ENCODE measurements at places on chromosomes 2 and 18.

DNA sequence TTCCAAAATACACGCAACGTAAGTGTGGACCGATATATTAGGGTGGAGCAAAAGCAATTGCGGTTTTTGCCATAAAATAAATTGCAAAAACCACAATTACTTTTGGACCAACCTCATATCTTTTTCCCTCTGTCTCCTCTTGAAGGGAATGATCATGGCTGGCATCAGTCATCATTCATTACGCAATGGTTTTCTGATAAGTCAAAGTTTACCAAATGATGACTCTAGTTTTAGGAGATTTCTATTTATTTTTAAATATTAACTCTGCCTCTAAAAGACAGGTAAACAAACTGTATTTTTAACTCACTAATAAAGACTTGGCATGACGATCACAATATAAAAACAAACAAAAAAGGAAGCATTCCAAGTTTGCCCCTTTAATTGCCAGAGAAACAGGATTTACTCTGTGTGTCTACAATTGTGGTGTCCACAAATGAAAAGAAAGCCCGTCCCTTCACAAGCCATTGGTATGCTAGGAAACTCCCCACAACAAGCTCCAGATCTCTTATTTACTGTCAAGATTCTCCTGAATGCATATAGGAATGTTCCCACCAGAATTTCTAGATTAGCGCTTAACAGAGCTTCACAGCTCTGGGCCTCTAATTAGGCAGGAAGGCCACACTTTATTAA is 61.3 kb downstream of the IRS1 start:
- no peak for DNase-seq

GRCh38 chr2:84815146-84815545 is 65.7 kb downstream of the TRABD2A start:
- DNase-seq = no peak

GRCh38 chr2:165601928-165602521 is 132.5 kb downstream of the CSRNP3 start:
- DNase-seq = no peak

DNA sequence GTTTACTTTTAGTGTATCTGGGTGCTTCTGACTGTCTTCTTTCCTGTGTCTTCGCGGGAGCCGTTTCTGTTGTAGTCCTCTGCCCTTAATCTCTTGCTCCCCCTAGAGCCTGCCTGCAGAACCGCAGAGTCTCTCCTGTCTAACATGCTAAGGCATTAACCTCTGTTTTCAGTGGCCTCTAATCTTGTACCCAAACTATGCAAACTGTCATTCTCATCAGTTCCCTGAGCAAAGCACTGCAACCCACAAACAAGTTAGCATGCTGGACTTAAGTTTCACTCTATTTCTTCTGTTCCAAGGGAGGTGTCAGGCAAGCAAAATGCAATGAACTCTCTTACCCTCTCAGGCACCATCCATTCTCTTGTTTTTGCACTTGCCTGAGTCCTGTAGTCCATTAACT is 138.4 kb downstream of the OTX1 start:
- no peak for DNase-seq

DNA sequence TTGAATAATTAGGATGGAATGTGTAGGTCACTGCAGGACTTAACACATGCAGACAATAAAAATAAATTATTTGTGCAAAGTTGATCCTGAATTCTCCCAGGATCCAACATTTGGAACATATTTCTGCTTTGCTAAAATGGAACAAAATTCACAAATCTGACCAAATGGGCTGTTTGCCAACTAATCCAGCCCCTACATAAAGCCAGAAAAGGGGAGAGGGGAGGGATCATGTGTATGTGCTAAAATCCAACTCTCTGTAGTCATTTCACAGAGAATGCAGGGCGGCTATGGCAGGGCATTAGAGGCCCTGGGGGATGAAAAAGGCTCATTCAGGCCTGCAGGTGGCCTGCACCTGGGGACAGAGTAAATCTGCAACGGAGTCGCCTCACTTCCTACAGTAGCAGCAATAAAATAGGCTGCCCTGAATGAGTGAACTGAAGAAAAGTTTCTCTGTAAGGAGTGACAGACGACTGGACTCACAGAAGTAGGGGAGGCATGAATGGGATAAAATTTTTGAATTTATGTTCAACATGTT is 4.0 kb upstream of the ZFP36L2 start:
- no peak for DNase-seq

- DNase-seq = no peak
Observed at GRCh38 chr18:45856531-45856930, 31.1 kb downstream of the SIGLEC15 start.

- DNase-seq = no peak
Observed at GRCh38 chr2:148751907-148752306, 107.4 kb downstream of the EPC2 start.

GRCh38 chr2:96685577-96686459 is 43.3 kb downstream of the FER1L5 start:
- DNase-seq = no peak

GRCh38 chr2:218192902-218193430 is 24.0 kb upstream of the ARPC2 start:
- DNase-seq = no peak

DNA sequence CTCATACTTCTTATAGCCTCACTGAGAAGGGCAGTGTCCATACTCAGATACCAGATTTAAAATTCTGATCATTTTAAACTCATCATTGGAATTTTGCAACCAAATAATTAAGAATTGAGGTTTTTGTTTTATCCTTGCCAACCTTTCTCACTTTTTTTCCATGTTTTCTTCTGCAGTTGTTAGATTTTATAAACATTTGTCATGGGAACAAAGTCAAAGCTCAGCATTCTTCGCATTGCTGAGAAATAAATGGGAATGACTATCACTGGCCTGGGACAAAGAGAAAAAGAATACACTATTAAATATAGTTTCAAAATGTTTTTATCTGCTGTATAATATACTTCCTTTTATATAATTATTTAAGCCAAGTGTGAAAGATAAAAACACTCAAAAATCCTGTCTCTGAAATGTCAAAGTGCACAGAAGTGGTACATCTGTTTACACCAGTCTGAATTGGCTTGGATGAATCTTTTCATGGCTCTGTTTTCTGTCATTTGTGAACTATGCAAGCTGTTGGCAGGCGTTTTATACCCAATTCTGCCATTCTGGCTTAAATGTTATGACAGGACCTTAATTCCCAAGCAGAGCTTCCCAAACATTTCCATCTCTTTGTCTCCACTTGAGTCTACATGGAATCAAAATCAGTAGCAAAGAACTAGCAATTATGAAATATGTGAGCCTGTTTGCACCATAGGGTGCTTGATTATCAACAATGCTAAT is 249.3 kb upstream of the SYT4 start:
- DNase-seq = no peak

DNA sequence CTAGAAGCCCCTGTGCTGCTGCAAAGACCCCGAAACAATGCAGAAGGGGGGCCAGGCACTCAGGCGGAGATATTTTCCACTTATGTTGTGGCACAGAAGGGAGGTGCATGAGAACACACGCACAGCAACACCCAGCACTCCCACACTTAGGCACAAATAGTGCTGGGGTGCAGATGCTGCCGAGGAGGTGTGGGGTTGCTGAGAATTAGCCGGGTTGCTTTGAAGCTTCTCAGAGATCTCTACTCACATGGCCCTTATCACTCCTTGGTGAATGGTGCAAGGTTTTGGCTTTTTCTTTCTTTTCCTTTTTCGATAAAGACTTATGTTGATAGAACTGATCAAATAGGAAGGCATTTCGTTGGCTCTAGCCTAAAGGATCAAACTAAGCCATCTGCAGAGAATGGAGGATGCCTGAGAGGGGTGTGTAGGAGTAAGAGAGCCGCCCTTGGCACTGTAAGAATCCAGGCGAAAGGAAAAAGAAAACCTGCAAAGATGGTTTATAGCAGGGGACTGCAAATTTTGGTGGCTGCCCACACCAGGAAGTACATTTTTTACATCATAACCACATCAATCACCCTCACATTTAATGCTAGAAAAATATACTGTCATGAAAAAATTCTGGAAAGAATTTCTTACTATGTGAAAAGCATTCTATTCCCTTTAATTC is 27.9 kb upstream of the FHL2 start:
- no peak for DNase-seq

Data from activated naive CD4-positive, alpha-beta T cell (primary cell).